ENCODE measurements at places on chromosomes 5 and 9.

GRCh38 chr5:179243333-179243732, 101.9 kb downstream of the ADAMTS2 start:
- DNase-seq: no peak

DNA sequence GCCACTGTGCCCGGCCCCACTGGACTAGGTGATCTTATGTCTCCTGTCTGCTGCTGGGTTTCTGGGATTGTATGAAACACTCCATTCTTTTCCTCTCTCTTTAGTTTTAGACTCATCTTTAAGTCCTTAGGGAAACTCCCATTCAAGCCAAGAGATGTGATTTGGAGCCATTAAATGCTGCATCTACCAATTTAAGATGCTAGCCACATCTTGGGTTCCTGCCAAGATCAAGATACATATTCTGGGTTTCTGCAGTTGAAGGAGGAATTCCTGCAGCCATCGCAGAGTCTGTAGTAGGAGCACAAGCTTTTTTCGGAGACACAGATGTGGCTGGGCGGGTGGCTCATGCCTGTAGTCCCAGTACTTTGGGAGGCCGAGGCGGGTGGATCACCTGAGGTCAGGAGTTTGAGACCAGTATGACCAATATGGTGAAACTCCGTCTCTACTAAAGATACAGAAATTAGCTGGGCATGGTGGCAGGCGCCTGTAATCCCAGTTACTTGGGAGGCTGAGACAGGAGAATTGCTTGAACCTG, 23.2 kb downstream of the STXBP1 start:
- DNase-seq: no peak

- DNase-seq: no peak
These were observed 2.8 kb downstream of the CAMK2A start for GRCh38 chr5:150286820-150287219.

GRCh38 chr5:113214606-113215323, 220.0 kb downstream of the TSSK1B start:
- DNase-seq: no peak

DNA sequence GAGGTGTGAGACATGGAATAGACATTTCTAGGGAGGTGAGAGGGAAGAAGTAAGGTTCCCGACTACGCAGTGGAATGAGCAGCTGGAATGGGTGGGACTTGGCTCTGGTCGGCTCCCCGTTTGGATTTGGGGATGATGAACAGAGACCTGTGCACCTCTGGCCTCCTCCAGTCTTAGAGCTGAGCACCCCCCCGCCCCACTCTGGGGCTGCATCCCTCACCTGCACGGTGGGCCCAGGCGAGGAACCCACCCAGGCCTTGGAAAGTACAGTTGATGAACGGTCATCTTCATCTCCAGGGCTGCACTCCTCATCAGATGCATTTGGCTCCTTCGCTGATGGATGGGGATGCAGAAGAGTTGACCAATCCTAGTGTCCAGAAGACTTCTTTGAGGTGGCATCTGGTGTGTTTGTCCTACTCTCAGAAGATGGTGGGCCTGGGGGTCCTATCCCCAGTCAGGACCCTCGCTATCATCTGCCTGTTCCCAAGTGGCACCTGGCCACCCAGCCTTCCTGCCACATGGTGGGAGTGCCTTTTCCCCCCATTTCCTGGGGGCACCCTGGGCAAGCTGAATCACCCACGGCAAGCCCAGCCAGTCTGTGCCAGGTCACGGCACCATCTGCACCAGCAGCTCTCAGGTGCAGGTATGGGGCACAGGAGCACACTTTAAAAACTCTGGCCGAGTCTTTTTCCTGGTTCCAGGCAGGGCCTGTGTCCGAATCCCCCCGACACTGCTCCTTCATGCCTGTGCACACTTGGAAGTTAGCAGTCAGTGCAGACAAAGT, 70.5 kb downstream of the GTF3C4 start:
- DNase-seq: no peak

DNA sequence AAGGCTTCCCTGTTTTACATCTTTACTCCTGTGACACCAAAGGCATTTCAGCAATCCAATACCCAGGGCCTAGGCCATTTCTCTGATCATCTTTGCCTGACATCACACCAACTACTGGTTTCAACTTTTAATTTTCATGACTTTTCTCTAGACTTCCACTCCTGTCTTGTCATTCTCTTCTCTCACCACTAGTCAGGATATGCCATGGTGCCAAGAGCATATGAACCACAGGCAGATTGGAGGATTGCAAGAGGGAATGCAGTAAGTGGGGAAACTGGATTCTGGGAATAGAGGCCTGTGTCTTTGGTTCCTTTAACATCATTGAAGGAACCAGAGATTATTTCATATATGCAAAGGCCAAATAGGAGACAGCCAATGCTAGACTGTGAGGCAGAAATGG, 69.3 kb downstream of the ANKRD31 start:
- no peak for DNase-seq

- DNase-seq: no peak
These were observed 16.0 kb downstream of the FAM174A start for GRCh38 chr5:100551183-100551582.
